ENCODE measurements at places on chromosomes 3 and 15.
A peak's percentile ranks its signal among the peaks of the same experiment; 100 is the strongest.

DNA sequence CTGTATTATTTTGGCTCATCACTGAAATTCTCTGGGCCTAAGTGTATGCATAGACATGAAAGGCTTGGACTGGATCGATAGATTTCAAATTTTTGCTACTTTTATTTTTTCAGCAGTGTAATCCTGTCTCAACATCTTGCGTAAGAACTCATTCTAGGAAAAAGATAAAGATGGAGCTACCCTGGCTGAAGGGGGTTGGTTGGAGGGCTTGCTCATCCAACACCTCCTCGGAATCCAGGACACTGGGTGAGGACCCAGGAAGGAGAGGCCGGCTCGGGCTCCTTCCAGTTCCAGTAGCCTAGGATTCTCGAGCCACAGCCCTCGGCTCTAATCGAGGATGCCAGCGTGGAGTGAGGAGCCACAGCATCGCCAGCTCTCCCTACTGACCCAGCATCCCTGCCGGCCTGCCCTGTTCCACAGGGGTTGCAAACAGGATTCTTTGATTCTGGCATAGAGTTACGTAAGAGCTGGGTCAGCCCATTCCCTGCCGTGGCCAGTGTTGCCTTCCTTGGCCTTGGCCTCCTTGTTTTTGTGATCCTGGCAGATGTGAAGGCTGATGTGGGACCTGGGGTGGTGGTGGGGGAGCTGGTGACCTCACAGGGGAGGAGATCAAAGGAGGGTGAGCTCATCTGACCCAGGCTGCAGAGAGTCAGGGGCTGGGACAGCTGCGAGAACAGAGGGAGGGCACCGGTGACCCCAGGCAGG, 149.5 kb downstream of the ALDH1A2 start:
- DNase-seq = no peak

GRCh38 chr3:171511450-171511849, 51.2 kb upstream of the TNIK start:
- DNase-seq = no peak

DNA sequence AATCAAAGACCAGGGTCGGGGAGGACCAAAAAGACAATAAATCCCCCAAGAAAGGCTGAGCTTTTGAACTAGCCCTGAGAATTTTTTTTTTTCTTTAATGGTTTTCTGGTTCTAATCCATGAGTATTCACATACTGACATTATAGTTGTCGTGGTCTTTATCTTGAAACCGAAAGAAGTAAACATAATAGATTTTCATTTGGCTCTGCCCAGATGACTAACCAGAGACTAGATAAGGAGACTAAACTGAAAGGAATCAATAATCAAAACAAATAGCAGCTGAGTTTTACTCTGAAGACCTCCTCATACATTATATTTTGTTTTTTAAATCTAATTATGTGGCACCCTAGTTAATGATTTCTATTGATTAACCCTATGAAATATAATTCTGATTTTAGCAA, 381.4 kb downstream of the CNTN3 start:
- no peak for DNase-seq

DNA sequence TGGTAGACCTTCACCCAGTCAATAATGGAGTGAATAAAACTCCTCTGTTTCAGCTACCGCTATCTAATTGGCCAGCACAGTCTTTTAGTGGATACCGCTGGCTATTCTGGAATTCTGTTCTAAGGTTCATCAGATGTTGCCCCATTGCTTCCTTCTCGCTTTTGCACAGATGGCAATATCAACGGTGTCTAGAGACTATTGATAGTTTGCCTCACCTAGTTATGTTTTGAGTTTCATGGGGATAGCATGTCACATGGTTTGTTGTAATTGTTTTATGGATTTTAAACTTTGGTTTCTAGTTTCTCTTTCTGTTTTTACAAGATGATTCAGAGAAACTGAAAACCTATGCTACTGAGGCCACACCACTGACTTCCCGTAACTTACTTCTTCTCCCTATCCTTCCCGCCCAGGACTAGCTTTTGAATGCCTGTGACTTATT, 2.0 kb downstream of the XRN1 start:
- no peak for DNase-seq

GRCh38 chr3:124772081-124772831, 42.0 kb downstream of the UMPS start:
- no peak for DNase-seq

GRCh38 chr15:44536962-44537734, at the start of gene EIF3J:
Gene EIF3J, plus strand, starts transcription at chr15:44537147. Its CDS starts 48 bp downstream, at chr15:44537195.
- peak; percentile 89 for DNase-seq

DNA sequence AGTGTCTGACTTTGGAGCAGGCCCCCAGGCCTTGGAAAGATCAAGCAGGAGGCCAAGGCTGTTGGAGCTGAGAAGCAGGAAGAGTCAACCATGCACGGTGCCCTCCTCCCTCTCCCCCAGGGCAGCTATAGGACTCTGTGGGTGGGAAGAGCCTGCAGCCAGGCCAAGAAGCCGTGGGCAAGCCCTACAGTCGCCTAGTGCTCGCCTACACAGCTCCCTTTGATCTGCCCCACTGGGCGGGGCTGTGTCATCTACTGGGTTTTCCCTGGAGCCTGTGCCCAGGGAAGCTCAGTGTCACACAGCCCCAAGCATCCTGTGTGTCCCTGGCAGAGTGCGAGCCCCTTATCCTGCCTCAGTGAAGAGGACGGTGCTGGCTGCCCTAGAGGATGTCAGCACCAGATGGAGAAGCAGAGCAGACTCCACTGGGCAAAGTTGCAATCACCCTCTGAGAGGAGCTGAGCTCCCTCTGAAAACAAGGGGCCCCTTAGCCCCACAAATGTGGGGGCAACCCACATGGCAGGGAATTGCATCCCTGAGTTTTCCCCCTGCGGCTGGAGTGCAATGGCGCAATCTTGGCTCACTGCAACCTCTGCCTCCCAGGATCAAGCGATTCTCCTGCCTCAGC, 72.2 kb downstream of the KLF13 start:
- no peak for DNase-seq

DNA sequence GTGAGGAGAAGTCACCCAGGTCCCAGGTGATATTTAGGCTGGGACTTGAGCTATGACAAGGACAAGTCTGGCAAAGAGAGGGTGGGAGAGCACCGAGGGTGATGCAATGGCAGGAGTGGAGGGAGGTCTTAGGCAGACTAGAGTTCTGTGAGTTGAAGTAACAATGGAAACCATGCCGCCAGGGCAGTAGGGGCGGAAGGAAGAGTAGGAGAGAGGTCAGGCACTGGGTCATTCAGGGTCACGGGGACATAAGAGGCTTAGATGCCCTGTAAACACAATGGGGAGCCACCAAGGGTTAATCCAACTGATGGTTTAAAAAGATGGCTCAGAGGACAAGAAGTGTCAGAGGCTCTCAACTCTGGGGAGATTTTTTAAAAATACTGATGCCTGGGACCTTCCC, 199.7 kb upstream of the LRTM1 start:
- no peak for DNase-seq

DNA sequence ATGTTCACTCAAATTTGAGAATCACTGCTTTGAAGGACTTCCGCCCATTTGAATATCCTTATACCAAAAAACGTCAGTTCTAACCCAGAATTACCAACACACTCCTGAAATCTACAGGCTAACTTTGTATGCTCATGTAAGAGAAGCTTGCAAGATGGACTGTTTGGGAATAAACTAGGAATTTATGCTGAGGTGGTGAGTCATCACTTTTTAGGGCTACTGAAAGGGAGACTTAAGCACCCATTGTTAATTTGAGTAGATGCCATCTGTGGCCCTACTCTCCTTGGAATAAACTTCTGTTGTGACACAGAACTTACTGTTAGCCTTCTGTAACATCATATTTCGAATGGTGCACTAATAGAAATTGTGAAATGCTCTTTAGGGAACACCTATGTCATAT, 74.6 kb downstream of the FGF12 start:
- DNase-seq = no peak

DNA sequence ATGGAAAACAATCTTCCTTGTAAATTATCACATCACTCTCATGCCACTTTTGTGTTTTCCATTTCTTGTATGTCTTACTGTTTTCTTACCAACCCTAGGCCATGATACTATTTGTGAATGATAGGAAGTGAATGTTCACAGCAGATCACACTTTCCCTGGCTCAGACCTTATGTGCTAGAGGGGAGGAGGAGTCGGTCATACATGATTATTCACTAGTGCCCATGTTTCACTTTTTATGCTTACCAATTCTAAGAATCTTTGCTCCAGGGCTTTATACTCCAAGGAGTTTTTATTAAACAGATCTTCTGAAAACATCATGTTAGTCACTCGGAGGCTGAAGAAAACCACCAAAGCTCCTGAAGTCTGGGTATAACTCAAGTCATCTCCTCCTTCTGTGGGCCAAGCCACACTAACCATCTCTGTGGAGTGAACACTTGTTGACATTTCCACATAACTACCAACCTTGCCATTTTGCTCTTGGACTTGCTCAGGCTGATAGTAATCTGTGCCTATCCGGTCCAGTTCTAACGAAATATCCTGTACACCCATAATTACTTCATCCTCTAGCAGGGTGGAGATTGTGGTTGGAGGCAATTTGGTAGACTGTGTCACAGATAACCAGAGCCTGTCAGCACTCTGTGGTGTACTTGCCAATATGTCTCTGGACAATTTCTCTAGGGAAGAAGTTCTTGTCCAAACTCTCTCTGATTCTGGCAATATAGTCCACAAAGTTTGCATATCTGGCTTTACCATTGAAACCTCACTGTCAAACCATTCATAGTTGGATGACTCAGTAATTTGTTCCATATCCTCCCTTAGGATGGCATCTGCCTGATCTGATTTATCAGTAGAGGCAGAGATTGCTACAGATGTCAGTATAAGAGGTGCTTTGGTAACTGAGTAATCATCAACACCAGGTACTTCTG, 76.8 kb downstream of the IMPG2 start:
- DNase-seq = no peak

GRCh38 chr3:115401298-115401697, 222.0 kb upstream of the GAP43 start:
- no peak for DNase-seq

DNA sequence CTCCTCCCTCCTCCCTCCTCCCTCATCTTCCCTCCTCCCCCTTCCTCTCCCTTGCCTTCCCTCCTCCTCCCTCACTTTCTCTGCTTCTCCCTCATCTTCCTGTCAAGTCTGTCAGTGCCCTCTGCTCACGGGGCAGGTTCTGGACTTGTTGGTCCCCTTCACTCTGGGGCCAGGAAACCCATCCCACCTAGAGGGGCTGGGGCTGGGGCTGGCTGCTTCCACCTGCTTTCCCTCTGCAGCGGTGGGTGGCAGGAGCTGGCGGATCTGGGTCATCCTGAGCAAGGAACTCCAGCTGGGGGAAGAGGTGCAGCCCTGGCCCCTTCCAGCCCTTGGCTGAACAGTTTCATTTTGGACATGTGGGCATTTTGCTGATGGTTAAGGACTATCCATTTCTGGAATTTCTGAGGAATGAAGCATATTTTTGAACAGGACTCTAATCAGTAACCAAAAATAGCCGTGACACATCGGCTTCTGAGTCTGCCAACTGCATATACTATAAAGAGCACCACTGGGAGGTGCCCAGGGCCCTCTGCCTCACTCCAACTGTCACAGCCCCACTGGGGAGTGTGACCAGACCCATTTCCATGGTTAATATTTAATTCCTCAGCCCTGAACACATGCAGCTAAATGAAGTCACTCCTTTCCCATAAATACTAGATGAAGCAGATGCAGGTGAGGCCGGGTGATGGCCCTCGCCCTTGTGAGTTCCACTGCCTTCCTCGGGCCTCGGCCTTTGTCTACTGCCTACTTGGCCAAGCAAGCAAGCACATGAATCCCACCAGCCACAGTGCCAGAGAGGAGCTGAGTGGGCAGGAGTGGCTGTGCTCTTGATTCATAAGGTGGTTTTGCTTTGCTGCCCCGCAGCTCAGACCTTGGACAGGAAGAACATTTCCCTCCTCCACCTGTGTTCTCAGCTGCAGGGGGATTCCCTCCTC, 39.8 kb downstream of the CHDH start:
- DNase-seq = no peak

- peak; percentile 75 for DNase-seq
Measured at GRCh38 chr3:187802928-187803259, 57.6 kb upstream of the BCL6 start.

- DNase-seq = no peak
Measured at GRCh38 chr3:146543461-146544001, 876 bp downstream of the PLSCR1 start.

GRCh38 chr3:51382947-51383578, 2.0 kb upstream of the MANF start:
- no peak for DNase-seq

DNA sequence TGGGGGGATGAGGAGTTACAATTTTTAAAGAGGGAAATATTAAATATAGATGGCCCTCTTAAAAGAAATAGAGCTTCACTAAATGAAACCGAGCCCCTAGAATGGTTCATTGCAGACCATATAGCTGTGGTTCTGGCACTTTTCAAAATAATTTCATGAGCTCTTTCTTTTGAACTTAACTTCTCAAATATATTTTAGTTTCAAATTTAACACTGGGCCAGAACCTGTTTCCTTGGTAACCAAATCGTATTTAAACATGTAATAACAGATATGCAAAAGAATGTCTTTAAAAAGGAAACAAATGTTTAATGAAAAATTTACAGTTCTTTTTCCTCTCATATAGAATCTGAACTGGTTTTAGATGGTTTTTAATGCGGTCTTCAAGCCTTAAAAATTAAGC, 20.1 kb downstream of the ZBTB38 start:
- DNase-seq = no peak

All from stimulated activated CD4-positive, alpha-beta T cell treated with anti-CD3 and anti-CD28 coated beads, Interleukin-12 subunit alpha, Interleukin-12 subunit beta, amount 100 ng/mL, for 48 hours (primary cell).